ENCODE measurements at places on chromosomes 3 and 15.

DNA sequence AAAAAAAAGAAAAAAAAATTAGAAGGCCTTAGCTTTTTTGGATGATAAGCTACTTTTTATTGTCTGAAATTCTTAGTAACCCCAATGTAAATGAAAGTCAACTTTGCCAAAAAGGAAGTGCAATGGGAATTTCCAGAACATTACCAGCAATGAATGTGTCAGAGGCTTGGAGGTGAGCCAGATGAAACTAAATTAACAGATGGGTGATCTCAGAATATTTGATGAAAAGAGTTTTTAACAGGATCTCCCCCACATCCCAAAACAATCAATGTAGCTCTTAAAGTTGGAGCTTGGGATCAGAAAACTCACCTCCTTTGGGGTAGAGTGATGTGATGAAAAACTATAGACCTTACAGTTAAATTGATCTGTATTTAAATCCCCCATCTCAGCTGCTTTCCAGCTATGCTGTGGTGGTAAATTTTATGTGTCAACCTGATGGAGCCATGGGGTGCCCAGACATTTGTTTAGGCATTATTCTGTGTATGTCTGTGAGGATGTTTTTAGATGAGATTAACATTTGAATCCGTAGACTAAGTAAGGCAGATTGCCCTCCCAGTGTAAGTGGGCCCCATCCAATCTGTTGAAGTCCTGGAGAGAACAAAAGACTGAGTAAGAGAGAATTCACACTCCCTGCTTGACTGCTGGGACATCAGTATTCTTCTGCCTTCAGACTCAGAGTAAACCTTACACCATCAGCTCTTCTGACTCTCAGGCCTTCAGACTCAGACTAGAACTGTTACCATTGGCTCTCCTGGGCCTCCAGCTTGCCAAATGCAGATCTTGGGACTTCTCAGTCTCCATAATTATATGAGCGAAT, 84.3 kb upstream of the TNFSF10 start:
- peak; percentile 88 for DNase-seq

GRCh38 chr15:80264031-80264430, 12.0 kb upstream of the CTXND1 start:
- peak; percentile 22 for DNase-seq

DNA sequence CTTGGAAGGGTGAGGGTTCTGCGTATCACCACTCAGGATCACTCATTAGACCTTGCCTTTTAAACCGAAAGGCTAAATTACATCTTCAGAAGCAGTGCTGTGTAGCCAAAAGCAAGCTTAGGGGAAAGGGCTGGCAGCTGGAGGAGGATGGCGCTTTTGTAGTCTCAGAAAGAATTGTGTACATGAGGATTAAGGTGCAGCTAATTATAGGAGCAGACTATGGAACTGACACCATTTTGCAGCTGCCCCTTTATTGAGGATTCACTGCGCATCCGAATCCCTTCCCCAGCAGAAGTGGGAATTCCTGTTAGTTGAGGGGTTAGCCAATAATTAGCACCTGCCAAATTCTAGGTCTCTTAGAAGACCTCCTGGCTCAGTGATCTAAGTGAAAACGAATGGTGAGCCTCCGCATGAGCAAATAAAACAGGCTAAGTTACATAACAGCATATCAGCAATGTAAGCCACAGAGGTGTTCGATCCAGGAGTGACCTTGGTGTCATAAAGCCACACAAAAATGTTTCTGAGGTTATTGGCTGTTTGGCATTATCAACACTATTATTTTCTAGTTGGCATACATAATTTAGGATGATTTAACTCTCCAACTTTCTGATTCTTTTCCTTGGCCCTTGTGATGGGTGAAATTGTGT, 42.6 kb upstream of the SEMA6D start:
- DNase-seq, result no peak

DNA sequence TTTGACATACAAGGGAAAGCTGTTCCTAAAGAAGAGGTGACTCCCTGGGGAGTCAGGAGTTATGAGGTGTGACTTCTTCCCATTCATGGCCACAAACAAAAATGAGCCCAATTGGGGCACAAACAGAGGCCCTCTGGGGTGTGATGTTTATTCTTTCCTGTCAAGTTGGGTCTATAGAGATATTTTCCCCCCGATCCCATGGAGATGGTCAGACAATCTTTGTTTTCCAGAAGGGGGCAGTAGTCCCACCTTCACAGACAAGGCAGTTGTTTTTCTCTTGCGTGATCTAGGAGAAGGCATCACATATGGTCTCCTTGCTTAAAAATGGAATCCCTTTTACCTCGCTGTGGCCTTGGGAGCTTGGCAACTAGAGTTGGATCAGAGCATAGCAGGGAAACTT, 110.3 kb downstream of the MFSD1 start:
- peak; percentile 12 for DNase-seq

GRCh38 chr3:188507244-188507720, 353.3 kb downstream of the LPP start:
- peak; percentile 91 for DNase-seq

- DNase-seq, result no peak
These were observed 412 bp downstream of the SLC51A start for GRCh38 chr3:196216681-196217211.

DNA sequence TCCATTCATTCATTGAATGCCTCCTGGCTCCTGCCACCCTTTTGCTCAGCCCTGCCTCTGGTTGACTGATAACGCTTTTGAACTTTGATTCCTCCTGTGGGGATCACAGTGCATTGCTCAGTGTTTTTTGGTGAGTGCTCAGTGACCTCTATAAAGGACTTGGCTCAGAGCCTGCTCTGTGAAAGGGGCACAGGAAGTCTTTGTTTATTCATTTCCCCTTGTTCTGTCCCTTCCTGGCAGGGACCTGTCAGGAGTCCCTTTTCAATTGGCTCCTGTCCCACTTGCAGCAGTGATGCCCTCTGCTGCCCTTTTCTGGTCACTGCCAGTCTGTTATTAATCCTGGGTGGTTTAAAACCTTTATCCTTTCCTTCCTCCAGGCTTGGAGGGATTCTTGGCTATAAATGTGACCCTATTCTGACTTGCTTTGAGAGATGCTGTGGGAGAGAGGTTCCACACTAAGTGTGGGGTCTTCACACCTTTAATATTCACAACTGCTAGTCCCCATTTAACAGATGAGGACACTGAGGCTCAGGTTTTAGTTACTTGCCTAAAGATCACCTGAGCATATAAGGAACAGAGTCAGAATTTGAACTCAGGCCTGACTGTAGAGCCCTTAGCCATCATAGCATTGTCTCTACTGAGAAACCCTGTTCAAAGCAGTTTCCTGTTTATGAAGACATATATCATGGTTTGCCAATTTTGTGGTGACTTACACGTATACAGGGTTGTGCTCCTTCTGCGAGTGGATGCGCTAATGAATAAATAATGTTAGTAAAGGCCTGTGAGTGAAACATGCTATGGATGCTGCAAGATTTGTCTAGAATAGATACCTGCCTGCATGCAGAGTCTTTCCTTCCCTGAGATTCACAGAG, 23.2 kb upstream of the TATDN2 start:
- DNase-seq, result peak; percentile 75

GRCh38 chr15:100831467-100831866, 48.2 kb upstream of the ALDH1A3 start:
- DNase-seq, result no peak

GRCh38 chr3:195762249-195762585, 41.4 kb downstream of the MUC20 start:
- DNase-seq, result no peak

DNA sequence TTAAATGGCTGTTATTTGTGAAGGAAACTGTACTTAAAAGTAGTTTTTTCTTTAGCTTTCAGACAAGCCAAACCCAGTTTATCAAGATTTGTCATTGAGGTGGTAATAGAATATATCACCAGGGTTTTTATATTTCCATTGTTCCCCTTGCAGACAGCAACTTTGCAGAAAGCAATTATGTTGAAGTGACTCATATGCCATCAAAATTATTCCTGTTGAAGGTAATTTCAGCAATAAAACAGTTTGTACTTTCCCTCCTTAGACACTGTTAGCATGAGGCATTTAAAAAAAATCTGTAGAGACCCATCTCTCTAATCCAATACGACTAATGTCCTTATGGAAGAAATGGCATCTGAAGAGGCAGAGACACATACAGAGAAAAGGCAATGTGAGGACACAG, 219.0 kb downstream of the NFKBIZ start:
- peak; percentile 18 for DNase-seq

DNA sequence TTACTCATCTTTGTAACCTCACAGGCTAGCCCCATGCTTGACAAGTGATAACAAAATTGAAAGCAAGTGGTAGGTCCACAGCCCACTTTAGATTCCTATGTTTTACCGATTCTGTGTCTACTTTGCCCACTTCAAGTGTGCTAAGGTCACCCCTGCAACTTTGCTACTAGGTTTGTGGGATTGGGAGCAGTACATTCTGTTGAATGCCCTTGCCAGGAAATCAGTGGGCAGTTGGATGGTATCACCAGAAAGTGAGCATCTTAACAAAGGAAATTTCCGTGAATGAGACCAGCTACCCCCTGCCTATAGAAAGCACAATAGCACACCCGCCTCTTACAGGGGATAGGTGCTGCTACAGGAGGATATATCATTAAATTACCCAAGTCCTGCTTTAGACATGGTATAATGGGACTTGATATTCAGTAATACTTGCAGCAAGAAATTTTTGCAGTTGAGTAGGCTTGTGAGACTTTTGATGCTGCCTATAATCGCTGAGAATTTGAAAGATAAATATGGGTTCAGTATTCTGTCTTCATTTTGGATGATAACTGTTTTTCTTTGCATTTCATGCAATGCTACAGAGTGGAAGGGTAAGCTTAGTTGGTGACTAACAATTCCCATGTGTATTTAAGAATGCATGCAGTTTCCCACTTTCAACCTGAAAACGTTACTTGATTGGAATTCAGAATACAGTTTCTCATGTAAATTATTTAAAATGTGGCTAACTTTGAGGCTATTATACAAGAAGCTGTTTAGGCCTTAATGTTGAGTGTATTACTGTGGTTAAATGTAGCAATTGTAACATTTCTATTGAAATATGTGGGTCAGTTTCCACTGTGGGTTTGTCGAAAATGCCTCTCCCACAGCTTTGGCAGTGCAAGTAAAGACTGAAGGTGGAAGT, 9.5 kb downstream of the EBLN2 start:
- peak; percentile 81 for DNase-seq

DNA sequence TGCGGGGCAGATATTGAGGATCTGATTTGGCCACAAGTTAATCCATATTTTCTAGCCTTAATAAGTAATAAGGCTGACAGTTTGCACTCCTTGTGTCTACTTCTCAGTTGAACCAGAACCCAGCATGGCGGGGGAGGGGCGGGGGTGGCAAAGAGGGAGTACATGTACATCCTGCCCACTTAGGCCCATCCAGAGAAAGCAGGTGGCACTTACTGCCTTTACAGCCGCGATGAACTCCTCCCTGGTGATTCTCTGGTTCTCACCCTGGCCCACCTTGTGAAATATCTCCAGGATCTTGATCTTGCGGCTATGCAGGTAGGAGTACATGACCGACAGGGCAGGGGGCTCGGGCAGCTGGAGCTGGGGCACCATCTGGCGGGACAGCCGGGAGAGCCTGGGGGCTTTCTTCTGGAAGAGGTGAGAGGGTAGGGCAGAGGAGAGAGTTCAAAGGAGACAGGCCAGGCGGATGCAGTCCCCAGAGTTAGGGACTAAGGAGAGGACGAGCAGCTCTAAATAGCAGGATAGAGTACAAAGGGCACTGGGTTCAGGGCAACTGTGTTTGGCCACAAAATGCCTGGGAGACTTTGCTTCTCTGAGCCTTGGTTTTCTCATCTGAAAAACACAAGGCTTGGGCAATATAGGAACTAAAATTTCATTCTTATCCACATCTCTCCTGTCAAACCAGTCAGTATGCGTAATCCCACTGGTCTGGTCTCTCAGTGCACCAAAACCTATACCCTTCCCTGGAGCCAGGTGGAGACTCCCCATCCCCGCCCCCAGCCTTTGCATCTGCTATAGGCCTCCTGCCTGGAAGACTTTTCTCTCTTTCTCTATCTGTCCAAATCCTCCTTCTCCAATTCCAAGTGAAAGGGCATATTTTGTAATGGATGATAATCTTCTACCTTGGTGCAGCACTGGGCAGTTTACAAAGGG, 10.1 kb downstream of the EFCAB12 start:
- DNase-seq, result no peak

- no peak for DNase-seq
These were observed 8.5 kb downstream of the TNK2 start for GRCh38 chr3:195899701-195900435.

GRCh38 chr3:7112523-7113056, 251.7 kb downstream of the GRM7 start:
- no peak for DNase-seq
